Stimulated activated CD4-positive, alpha-beta T cell treated with anti-CD3 and anti-CD28 coated beads, Interleukin-4, amount 100 ng/mL, for 24 hours (primary cell): ENCODE measurements at places on chromosomes 13 and 19.

DNA sequence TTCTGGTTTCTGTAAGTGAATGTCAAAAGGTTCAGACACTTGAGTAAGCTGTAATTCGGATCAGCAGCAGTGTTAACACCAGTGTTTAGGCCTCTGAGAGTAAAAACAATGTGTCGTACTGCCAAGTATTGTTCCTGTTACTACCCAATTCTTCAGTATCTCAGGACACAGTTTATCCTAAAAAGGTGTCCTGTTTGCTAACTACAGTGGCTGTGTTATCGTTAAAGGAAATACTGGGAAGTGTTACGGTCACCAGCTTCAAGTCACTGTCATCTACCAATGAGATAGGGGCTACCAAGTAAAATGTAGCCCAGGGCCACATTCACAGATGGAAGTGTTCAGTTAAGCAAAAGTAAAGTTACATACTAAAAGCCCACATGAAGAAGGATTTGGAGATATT lies 2.3 kb upstream of the UPF3A start:
- no peak for DNase-seq

GRCh38 chr13:69363360-69363759 lies 744.3 kb upstream of the ATXN8OS start:
- DNase-seq = no peak

DNA sequence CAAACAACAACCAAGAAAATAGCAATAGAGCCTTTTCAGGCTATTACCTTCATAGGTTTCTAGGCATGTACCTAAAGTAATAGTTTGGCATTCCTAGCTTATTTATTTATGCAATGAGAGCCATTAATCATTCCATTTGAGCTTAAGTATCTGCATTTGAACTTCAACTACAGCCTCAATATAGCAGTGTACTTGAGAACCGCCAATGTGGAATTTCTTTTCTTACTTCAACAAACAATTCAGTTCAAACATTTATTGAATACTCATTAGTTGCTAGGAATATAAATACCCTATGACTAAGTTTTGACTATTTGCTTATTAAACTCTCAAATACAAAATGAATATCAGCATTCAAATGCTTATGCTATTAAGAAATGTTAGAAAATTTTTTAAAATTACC lies 38.0 kb upstream of the FREM2 start:
- DNase-seq = no peak

DNA sequence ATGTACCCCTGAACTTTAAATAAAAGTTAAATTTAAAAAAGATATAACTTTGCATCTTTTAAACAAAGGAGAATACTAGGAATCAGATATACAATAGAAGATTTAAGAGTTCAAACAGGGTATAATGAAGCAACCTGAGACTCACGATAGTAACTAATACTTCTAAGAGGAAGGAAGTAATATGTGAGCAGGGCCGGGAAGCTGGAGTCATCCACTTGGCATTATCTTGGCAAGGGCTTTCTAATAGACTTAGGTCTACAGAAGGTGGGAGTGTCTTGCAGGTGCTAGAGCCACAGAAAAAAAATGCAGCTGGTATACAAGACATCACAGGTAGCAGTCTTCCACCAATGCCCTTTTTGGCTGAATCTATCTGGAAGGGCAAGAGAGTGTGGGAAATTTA lies 231.9 kb downstream of the KCTD12 start:
- DNase-seq = no peak

- no peak for DNase-seq
These were observed 545.4 kb downstream of the SUCLA2 start for GRCh38 chr13:47455626-47456025.

- DNase-seq = no peak
These were observed 57.9 kb downstream of the RFC3 start for GRCh38 chr13:33875618-33876401.

DNA sequence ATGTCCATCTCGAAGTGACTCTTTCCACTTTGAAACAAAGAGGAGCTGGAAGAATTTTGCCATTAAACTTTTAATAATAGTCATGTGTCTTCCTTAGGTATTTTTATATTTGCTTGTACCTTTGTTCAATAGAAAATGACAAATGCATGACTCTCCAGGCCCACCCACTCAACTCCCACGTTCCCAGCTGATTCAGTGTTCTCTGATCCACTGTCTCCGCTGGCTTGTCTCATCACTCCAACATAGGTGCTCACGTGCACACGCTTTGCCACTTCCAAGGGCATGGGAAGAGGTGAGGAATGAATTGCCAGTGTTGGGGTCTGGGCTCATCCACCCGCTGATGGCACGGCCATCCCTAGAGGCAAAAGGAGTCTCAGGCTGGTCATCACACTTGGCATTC lies 24.5 kb downstream of the RASL11A start:
- peak; percentile 48 for DNase-seq

DNA sequence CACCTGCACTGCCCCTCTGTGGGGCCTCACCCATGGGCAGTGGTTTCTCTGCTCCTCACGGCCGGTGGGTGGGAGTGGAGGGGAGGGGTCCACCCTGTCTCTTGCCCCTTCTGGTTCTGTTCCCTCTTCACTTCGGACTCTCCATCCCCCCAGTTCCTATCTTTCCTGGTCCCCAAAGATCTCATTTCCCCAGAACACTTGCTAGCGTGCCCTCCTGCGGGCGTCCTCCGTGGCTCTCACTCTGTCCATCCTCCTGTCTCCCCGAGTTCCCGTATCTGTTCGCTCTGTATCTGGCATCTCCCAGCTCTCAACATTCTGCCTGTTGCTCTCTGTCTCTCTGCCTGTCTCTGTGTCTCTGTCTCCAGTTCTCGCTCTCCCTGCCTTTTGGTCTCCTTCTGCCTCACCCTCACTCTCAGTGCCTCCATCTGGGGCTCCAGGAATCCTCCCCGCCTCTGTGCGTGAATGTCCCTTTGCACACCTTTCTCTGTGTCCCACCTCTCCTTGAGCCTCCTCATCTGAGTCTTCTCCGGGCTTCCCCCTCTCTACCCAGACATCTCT lies 363 bp downstream of the SPIB start:
- DNase-seq = no peak

DNA sequence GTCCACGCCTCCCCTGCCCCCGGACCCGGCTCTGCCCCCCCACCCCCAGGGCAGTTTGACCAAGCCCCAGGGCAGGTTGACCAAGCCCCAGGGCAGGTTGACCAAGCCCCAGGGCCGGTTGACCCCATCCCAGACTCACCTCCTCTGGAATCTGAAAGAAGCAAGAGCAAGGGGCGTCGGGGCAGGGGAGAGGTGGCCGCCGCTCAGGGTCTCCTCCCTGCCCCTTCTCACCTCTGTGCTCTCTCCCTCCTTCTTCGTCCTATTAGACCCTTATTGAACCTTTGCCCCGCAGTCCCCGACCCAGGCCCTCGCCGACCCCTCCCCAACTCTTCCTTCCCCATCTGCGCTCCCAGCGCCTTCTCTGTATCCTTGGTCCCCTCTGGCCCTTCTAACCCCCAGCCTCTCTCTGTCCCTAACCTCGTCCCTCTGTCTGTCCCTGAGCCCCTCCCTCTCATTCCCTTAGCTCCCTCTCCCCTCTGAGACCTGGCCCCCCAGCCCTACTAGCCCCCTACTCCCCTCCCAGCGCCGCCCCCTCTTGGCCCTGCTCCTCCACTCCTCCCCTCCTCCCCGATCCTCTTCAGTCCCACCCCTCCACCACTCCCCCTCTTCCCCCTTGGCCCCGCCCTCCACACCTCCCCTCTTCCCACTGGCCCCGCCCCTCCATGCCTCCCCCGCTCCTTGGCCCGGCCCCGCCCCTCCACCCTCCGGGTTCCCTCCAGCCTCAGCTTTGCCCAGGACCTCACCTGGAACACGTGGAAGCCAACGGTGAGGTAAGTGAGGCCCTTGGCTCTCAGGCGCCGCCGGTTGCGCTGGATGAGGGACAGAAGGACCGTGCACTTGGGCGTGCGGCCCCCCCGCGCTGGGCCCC lies 7.6 kb downstream of the CAPN12 start:
- peak; percentile 64 for DNase-seq

GRCh38 chr13:30134578-30134977 lies 172.8 kb downstream of the KATNAL1 start:
- DNase-seq = no peak

DNA sequence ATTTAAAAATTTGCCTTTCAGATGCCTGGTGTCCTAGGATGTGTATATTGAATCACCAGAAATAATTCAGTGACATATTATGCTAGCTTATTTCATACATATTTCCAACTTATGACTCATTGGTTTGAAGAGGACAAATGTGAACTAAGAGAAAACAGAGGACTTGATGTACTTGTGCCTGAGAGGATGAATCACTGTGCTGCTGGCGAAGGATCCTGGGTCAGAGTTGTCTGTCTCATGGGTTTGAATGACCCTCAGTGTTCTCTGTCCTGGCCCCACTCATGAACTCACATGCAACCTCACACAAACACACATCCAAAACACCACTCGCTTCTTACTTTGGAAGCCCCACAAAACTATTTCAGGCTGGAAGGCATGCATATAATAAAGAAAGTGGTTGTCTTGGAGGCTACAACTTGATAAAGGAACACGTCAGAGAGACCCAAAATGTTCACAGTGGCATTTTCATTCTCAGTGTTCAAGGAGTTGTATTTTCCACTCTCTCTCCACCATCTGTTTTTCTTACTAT lies 129.0 kb upstream of the SPRY2 start:
- no peak for DNase-seq

DNA sequence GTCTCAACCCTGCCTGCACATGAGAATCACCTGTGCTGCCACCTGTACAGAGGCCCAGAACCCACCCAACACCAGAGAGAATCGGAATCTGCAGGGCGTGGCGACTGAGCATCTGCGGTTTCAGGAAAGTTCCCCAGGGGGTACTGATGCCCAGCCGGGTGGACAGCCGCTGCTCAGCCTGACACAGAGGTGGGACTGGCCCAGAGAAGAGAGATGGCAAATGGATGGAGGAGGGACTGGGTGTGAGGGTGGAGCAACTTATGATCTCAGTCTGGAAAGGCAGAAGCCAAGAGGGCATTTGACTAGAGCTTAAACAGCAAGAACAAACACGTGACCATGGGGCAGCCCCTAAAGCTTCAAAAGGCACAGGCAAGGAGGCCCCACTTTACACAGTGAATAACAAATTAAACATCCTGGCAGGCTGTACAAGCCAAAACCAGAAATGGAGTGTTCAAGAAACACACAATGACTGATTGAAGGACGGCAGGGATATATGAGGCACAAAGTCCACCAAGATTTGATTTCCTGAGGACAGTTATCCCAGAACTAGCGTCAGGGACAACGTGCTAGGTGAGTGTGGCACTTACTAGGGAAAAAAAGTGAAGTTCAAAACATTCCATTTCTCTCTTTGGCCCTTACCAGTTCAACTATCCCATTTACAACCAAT lies 3.1 kb downstream of the RANBP3 start:
- peak; percentile 63 for DNase-seq

- no peak for DNase-seq
These were observed 42.7 kb downstream of the ZNF333 start for GRCh38 chr19:14732510-14732909.

- DNase-seq = no peak
These were observed 22.3 kb downstream of the CEBPG start for GRCh38 chr19:33395561-33396550.

GRCh38 chr19:54162241-54162805 lies 2.8 kb upstream of the LENG1 start:
- peak; percentile 83 for DNase-seq

- no peak for DNase-seq
These were observed 27.7 kb upstream of the ARGLU1 start for GRCh38 chr13:106595625-106596024.

GRCh38 chr13:99657848-99658260 lies 156.6 kb downstream of the TM9SF2 start:
- peak; percentile 25 for DNase-seq

- no peak for DNase-seq
These were observed 31.6 kb upstream of the TCF3 start for GRCh38 chr19:1683869-1684572.

GRCh38 chr13:48892053-48892687 lies 83.5 kb upstream of the FNDC3A start:
- no peak for DNase-seq

DNA sequence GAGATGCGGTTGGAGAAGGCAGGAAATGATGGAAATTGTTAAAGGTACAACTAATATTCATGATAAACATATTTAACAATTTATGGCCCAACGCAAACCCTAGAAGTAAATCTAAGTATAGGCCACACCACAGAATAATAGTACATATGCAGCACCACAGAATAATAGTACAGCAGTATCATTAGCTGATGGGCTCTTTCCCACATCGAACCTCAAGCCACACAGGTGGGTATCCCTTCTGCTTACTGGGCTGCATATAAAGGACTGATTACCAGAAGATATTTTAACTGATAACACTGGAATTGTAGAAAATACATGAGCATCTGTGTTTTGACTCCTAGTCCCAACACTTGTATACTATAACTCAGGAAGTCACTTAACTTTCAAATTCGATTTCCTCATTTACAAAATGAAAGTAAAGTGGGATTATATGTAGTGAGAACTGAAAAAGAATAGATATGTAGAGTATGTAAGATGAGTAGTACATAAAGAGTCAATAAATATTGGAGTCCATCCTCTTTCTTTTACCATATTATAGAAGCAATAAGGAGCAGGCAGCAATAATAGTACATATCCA lies 91.5 kb downstream of the TSC22D1 start:
- DNase-seq = no peak

- no peak for DNase-seq
These were observed 79.6 kb upstream of the DOCK9 start for GRCh38 chr13:99057310-99057975.

GRCh38 chr19:43783636-43784035 lies 2.9 kb upstream of the KCNN4 start:
- no peak for DNase-seq

DNA sequence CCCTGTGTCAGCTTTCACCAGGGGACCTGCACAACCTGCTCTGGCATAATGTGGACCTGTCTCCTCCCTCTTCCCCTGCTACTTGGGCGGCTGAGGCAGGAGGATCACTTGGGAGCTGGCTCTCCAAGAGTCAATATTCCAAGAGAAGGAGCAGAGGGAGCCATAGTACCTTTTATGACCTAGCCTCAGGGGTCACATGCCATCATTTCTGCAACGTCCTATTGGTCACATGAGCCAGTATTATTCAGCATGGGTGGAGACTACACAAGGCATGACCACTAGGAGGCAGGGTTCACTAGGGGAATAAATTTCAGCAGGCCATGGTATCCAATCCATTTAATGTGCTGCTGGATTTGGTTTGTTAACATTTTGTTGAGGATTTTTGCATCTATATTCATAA lies 12.0 kb upstream of the SHFL start:
- DNase-seq = peak; percentile 67

GRCh38 chr19:34282611-34283519 lies 28.5 kb downstream of the GARRE1 start:
- DNase-seq = no peak

GRCh38 chr13:69935043-69935442 lies 172.6 kb upstream of the ATXN8OS start:
- DNase-seq = no peak

DNA sequence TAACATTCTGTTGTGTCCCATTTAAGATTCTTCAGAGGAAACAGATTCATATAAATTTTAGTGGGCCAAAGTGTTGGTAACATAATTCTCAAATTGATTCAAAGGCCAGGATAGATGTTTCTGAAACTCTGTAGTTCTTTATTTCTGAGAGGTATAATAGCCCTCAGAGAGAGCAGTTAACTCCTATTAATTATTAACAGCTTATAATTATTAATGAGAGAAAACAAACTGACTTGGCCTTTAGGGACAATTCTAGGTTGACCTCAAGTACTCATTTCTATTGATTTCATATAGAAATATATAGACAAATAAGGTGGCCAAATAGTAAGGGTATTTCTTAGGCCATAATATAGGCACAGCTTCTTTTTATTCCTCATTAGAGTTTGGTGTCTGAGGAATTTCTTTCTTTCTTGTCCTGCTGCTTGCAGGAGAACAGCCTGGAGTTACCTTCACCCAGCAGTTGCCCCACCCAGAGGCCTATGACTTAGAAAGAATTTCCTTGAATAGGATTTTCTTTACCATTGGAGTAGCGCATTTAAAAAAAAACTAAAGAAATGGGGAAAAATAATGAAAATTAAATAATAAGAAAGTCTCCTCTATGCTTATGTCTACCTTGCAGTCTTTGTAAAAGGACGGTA lies 1430.1 kb upstream of the SPRY2 start:
- DNase-seq = no peak
